ENCODE measurements at places on chromosomes 11 and 22. TPM values are rescaled to one million over a fixed set of nuclear protein-coding genes. Genes with fewer than 3 reads are reported as not detected.

Gene KIAA1671
- 94.3 TPM for total RNA-seq

Gene PHETA2
- 11.6 TPM for total RNA-seq

Gene EFCAB6
- total RNA-seq, result 0.80 TPM

Gene PDE3B
- 23.6 TPM for total RNA-seq

Gene LRP4
- total RNA-seq, result 23.6 TPM

Gene MYRF
- total RNA-seq, result 8.8 TPM

Gene CCDC73
- not detected for total RNA-seq

Gene CDKN1C
- 10.9 TPM for total RNA-seq

Gene EIF4ENIF1
- total RNA-seq, result 25.2 TPM

Gene CXCR5
- 0.19 TPM for total RNA-seq

Gene FOSL1
- 4.2 TPM for total RNA-seq

Gene CNTF
- 2.1 TPM for total RNA-seq

Gene P4HA3
- 0.12 TPM for total RNA-seq

Gene SMTNL1
- total RNA-seq, result not detected

Gene OR51I2
- total RNA-seq, result not detected

Gene OR51B5
- total RNA-seq, result not detected

Gene PRAME
- total RNA-seq, result 2.8 TPM

Gene EED
- total RNA-seq, result 21.9 TPM

Gene CARD16
- total RNA-seq, result 35.9 TPM

Gene INS
- not detected for total RNA-seq

Gene SYTL2
- 170 TPM for total RNA-seq

Gene CCDC157
- total RNA-seq, result 1.1 TPM

Gene LRRC56
- total RNA-seq, result 3.2 TPM

Gene GGT5
- 3.7 TPM for total RNA-seq

All from colonic mucosa (tissue), 4 donors.